Spleen (tissue), 13 donors: ENCODE measurements at places on chromosomes 2 and 18. TPM values are rescaled to one million over a fixed set of nuclear protein-coding genes. Genes with fewer than 3 reads are reported as not detected.

REG3G gene
- not detected for total RNA-seq

MDH1B gene
- total RNA-seq, result 2.4 TPM

GRCh38 chr2:222753251-222753824 lies 81.9 kb downstream of the MOGAT1 start:
- H3K36me3 ChIP-seq, result no peaks in the 10 kb centered on the region
- no peaks in the 10 kb centered on the region for H3K4me1 ChIP-seq
- H3K27ac ChIP-seq, result no peak overlapping the region
- no peaks in the 10 kb centered on the region for H3K27me3 ChIP-seq
- no peak overlapping the region for H3K4me3 ChIP-seq

- DNase-seq, result no peak
- peaks cover 59% of the 10 kb centered on the region for H3K4me1 ChIP-seq
- no peak overlapping the region for H3K27ac ChIP-seq
Measured at GRCh38 chr2:64838817-64839216, 150.4 kb upstream of the SLC1A4 start.

- H3K4me1 ChIP-seq, result no peaks in the 10 kb centered on the region
- no peak overlapping the region for H3K27ac ChIP-seq
- no peak overlapping the region for H3K4me3 ChIP-seq
Measured at GRCh38 chr2:115427436-115427835, 985.0 kb downstream of the DPP10 start.
